ENCODE measurements at places on chromosomes 13 and 19.

- no peak for DNase-seq
These were observed 33.2 kb downstream of the F2RL3 start for GRCh38 chr19:16921766-16922591.

DNA sequence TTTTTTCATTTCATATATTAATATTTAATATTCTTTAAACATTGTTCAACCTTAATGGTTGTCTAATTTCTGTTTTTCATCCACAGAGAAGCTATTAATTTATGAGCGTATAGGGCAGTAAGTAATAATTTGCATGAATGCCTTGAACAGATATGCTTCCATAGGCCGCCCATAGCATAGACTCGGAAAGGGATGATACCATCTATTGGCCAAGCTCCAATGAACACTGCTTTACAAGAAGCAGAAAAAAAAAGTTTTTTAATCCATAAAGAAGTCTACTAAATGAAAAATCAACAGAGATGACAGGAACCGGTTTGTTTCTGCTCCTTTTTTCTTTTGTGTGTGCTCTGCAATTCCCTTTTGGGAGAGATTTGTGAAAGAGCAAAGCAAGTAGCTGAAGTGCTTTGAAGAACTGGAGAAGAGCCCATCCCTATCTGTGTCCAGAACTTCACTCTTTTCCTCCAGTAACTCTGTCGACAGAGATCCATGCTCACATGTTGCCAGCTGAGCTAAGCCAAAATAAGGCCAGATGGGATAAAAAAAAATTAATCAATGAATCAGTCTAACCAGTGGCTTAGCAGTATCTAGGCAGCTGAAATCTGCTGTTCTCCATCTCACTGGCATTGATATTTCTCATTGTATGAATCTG lies 215.9 kb upstream of the SOX21 start:
- no peak for DNase-seq

- DNase-seq = peak; percentile 81
These were observed 42.7 kb upstream of the GAS6 start for GRCh38 chr13:113906571-113906970.

GRCh38 chr19:27815985-27816384 lies 1397.0 kb downstream of the UQCRFS1 start:
- no peak for DNase-seq

GRCh38 chr13:109254274-109254673 lies 532.1 kb downstream of the IRS2 start:
- DNase-seq = no peak

DNA sequence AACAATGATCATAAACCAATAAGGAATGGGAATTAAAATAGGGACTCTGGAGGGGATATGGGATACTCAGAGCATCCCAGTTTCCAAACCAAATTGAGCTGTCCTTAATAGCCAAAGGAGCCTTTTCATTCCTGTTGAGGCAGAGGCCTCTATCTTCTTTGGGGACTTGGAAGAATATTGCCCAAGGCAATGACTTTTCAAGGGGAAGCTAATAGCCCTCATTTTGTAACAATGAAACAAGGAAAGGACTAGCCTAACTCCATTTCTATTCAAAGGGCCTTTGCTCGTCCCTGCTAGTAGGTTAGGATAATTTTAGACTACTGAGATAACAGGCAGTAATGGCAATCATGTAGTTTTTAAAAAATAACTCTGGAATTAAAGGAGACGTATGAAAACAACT lies 789.8 kb upstream of the SLITRK5 start:
- DNase-seq = no peak

DNA sequence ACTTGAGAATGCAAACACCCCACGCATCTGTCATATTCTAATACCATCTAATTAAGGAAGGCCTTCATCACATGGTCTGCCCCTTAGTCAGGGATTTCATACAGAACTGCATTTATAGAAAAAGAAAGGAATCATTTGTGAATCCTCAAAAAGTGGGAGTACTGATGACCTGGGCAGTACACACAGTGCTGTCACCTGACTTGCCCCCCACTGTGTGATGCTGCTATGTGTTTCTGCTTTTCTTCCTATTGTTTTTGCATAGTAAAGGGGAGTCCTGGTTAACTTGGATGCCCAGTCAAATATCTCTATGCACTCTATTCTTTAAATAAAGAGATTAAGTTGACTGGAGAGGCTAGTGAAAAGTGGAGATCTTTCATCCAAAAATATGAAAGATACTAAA lies 1921.2 kb upstream of the PRR20A start:
- DNase-seq = no peak

DNA sequence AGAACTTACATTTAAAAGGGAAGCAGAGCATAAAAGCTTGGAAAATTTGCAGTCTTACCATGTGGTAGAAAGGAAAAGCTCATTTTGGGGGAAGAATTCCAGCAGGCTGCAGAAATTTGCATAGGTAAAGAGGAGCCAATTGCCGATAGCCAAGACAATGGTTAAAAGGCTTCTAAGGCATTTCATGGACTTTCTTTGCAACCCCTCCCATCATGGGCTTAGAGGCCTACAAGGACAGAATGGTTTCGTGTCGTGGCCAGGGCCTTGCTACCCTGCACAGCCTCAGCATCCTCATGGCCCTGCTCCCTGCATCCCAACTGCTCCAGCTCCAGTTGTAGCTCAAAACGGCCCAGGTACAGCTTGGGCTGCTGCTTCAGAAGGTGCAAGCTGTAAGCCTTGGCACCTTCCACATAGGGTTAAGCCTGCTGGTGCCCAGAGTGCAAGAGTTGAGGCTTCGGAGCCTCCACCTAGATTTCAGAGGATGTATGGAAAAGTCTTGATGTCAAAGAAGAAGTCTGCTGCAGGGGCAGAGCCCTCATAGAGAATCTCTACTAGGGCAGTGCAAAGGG lies 420.3 kb downstream of the PCDH17 start:
- DNase-seq = no peak

GRCh38 chr13:37364007-37364406 lies 234.6 kb downstream of the POSTN start:
- no peak for DNase-seq

DNA sequence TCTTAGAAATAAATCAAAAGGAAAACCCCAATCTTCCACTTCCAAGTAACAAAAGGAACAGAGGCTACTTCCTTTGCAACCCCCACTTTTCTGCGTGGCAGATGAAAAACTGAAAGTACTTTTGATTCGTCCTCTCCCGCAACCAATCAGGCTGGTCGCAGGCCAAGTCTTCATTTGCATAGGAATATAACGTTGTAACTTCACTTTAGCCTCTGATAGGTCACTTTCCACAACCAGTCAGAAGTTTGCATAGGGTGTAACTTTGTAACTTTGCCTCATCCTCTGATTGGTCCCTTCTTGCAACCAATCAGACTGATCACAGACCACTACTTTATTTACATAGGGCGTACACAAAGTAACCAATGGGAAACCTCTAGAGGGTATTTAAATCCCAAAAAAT lies 37.2 kb downstream of the TGDS start:
- no peak for DNase-seq

GRCh38 chr19:45400192-45400591 lies 4.7 kb downstream of the PPP1R13L start:
- no peak for DNase-seq

DNA sequence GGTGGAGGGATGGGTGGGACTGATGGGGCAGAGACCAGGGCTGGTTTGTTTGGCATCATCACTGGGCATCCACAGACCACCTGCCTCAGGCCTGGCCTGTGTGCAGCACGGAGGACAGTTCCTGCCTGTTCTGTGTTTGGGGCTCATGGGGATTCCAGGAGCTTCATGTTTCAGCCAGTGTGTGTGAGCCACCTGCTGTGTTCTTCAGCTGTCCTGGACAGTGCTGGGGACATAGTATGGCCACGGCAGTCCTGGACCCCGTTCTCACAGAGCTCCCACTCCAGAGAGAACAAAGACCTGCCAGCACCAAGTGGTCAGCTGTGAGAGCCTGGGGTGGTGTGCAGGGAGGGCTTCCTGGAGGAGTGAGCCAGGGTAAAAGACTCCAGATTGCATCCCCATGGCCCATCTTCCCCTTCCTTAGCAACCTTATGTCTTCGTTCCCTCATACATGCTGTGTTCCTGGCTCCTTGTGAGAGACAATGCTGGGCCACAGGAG lies 2.0 kb upstream of the CCDC97 start:
- no peak for DNase-seq

DNA sequence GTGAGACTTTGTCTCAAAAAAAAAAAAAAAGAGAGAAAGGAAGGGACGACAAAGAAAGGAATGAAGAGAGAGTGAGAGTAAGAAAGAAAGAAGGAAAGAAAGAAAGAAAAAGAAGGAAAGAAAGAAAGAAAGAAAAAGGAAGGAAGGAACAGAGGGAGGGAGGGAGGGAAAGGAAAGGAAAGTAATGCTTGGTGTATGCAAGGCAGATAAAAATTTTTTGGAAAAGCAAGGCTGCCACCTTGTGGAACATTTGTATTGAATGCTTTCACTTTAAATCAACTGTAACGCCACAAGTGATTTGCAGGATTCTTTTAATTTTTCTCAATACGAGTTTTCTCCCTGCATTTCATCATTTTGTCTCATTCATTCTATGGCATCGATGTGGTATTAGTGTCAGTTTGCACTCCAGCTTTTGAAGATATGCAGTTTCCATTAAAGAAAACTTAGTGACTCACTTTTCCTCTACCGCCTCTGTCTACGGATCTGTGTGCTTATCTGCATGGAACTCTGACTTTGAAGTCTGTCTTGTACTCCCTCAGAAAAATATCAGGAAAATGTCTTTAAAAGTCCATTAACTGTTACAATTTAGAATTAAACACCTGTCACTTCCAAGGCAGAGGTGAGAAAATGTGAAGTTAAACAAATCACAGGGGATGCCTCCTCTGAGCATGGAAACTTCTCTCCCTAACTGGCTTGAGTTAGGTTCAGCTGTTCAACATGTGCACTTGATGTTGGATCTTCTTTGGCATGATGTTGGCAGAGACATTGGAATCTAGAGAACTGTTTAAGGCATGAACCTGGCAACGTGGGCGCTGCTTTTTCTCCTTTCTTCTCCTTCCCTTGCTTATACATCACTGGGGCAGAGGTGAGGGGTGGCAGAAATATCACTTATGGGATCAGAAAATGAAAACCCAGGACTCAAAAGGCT lies 20.0 kb upstream of the ZDHHC20 start:
- peak; percentile 63 for DNase-seq

GRCh38 chr13:20738616-20739015 lies 35.1 kb downstream of the IL17D start:
- DNase-seq = no peak

- peak; percentile 59 for DNase-seq
These were observed 228.9 kb upstream of the IRS2 start for GRCh38 chr13:110015253-110015652.

GRCh38 chr13:85469320-85469719 lies 329.9 kb downstream of the SLITRK6 start:
- DNase-seq = no peak

DNA sequence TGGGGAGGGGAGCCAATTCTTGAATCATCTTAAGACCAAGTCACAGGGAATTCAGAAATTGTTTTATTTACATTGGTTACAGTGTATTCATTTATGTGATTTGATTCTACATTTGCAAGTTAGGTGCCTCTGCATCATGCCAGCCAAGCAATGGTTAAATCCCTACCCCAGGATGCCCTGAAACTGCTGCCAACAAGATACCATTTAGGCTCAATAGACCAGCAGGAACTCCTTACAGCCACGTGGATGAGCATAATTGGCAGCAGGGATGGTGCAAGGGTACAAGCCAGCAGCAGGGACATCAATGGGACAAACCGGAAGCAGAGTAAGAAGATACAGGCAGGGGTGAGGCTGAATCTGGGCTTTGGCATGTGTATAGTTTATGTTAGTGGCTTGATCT lies 72.4 kb upstream of the NBEA start:
- DNase-seq = no peak
